ENCODE measurements at places on chromosomes 7 and 10. TPM values are rescaled to one million over a fixed set of nuclear protein-coding genes. Genes with fewer than 3 reads are reported as not detected.

The SLC39A12 gene
- not detected for total RNA-seq

The SEMA3C gene
- total RNA-seq, result 127 TPM

The NKX1-2 gene
- total RNA-seq, result not detected

The GRID1 gene
- 0.09 TPM for total RNA-seq

The LEP gene
- total RNA-seq, result 0.09 TPM

The TMED4 gene
- 108 TPM for total RNA-seq

The ARHGAP22 gene
- 20.7 TPM for total RNA-seq

The FOXK1 gene
- 22.6 TPM for total RNA-seq

The CYP2C8 gene
- not detected for total RNA-seq

The KCNH2 gene
- 1.7 TPM for total RNA-seq

The CALCR gene
- not detected for total RNA-seq

The FIGNL1 gene
- total RNA-seq, result 5.0 TPM

The ACSM6 gene
- total RNA-seq, result not detected

The SORCS1 gene
- total RNA-seq, result 0.14 TPM

The NODAL gene
- total RNA-seq, result not detected

The VSTM4 gene
- 9.1 TPM for total RNA-seq

The UCMA gene
- not detected for total RNA-seq

The SYT15 gene
- 0.92 TPM for total RNA-seq
